ENCODE measurements at places on chromosomes 2 and 18. TPM values are rescaled to one million over a fixed set of nuclear protein-coding genes. Genes with fewer than 3 reads are reported as not detected.
A peak's percentile ranks its signal among the peaks of the same experiment; 100 is the strongest.

The CACNB4 gene
- 0.36 TPM for total RNA-seq

The GAL3ST2 gene
- not detected for total RNA-seq

DNA sequence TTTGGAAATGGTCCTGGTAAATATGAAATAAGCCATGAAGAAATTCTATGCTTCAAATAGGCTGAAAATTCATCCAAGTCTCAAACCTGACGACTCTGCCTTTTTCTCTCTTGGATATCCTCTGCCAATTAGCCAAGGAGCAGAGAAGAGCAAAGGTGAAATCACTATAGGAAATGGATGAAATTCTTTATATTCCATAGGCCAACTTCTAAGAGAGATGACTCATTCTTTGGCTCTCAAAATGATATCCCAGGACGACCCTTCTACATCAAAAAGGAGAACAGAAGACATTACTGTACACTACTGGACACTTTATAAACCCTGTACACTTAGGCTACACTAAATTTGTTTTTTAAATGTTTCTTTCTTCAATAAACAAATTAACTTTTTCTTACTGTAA, 22.7 kb downstream of the PDE1A start:
- peak; percentile 48 for DNase-seq

- DNase-seq = peak; percentile 38
Observed at GRCh38 chr2:218658671-218659257, 659 bp downstream of the ZNF142 start.

DNA sequence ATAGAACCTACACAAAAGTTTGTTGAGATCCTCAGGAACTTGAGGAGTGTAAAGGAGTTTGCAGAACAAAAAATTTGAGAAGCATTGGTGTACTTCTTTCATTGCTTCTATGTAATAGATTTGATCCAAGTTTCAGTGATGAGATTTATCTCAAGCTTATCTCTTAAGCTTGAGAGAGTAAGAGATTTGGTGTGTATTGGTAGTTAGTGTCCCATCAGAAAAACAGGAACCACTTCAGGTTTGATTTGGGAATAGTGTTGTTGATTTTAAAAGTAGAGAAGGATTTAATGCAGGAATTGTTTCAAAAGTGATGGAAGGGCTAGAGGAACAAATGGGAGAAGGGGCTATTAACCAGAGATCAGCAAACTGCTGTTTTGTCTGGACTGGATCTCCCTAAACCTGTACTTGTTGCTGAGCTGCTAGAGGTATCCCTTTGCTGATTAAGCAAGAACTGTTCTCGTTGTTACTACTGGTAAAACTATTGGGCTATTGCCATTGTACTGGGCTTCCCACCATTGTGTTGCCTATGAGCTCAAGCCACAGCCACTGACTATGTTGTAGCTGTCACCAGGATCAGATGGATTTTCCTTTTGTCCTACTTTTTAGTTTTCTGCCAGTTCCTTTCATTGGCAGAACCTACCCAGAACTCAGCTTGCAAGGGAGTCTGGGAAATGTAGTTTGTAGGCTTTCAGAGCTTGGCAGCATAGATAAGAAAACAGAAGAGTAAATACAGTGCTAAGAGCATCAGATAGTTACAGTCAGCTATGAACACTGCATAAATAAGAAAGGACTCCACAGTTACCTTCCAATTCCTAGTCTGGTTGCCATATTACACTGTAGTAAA, 39.3 kb downstream of the RAB10 start:
- no peak for DNase-seq

Data from IMR-90 (cell line).